Endothelial cell (in vitro differentiated cells): ENCODE measurements at places on chromosomes 12 and 14.

DNA sequence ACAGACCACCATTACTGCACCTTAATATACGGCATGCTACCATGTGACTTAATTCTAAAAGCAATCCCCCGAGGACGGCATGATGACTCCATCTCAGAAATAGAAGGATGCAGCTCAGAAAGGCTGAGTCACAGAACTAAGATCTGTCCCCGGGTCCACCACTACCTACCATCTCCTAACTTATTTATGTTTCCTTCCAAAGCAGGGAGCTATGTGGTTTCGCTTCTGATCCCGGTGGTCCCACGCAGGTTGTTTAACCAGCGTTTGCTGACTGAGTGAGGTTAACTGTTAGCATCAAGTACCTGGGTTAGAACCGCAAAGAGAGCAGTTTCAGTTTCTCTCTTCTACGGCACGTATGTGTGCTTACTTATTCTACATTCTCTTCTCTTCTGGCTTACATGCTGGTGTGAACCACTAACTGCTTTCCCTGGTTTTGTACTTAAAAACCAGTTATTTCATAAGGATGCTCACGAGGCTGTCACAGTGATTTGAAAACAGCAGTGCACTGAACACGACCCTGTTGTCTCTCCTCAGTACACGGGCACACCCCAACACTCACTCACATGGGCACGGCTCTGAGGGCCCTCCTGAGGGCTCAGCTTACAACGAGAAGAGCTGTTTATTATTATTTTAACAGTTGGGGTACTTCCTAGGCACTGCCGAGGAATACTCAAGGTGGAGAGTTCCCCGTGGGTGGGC, 66.7 kb downstream of the CCDC88C start:
- no peak for DNase-seq

DNA sequence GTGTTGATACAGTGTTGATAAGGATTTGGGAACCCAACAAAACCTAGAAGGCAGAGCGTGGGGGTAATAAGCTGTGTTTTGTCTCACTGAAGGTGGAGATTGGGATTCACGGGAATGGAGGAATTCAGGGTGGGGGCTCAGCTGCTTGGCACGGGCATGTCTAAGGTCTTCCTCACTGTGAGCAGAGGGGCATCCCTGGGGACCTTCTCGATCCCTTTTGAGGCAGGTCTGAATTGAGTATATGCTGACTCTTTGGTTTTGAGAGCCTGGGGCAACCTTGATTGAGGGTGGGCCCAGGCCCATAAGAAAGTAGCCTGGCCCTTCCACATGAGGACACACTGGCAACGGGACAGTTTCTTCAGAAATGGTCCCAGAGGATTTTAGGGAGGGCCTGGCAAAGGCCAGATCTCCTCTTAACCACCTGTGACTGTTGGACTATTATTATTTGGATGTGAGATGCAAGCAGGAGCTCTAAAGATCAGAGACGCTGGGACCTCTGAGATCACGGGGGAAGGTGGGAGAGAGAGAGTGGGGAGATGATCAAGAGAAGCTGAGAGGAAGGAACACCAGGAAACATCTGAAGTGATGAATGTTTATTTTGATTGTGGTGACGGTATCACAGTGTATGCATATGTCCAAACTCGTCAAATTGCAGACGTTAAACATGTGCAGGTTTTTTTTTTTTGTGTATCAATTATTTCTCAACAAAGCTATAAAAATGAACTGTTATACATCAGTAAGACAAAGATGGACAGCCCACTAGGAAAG, 48.4 kb downstream of the SMIM41 start:
- no peak for DNase-seq

DNA sequence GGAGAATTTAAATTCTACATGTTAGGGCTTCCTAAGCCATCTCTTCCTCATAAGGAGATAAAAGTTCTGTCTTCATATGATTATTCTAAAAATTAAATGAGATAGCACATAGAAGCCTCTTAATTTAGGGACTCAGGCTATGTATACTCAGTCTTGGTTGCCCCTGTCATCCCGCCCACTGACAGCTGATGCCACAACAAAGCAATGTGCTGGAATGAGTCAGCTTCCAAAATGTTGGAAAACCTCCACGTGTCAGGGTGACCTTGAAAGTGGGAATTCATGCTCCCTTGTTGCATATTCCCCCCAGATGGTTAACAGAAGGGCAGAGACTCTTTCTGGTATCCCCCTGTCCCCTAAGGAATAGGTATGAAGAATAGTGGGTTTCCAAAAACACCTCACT, 238.0 kb upstream of the DDHD1 start:
- DNase-seq, result no peak

GRCh38 chr12:84950971-84951546, 38.5 kb upstream of the SLC6A15 start:
- DNase-seq, result no peak

DNA sequence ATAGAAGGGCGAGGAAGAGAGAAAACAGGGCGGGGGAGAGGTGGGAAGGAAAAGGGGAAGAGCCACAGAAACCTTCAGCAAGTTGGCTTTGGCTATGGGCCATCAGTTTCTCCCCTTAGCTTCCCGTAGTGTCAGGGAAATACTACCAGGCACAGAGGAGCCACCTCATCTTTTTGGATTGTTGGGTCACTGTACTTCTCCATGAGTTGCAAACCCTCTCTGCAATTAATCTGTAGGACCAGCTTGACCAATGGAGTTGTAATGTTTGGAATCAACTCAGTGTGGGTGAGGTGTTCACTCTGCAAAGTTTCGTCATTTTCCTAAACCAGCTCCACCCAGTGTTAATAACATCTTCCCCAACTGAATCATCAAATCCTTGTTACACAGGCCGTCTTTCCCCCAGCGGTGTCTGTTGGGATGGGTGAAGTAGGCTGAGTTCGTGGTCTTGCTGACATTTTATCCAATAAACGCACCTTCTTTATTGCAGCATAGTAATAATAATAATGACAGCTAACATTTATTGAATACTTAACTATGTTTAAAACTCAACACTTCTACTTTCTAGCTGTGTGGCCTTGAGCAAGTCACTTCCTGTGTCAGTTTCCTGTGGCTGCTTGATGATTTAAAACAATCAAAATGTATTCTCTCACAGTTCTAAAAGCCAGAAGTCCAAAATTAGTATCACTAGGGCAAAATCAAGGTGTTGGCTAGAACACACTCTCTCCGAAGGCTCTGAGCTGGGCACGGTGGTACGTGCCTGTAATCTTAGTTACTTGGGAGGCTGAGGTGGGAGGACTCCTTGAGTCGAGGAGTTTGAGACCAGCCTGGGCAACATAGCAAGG, 8.1 kb upstream of the GLTP start:
- DNase-seq, result no peak

DNA sequence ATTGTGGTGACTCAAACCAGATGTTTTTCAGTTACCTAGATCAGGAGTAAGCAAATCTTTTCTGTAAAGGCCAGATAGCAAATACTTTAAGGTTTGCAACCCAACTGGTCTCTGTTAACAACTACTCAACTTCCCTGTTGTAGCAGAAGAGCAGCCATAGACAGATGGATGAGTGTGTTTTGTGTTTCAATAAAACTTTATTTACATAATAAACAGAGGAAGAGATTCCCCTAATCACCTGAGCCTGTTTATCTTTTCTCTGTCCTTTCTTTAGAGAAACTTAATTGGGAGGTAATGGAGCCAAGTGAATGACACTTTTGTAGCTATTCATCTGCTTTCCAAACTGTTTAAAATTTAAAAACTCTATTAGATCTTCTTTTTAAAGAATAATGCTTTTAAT, 365.1 kb downstream of the IPO8 start:
- DNase-seq, result no peak

GRCh38 chr14:75175677-75176141, 703 bp downstream of the TMED10 start:
- DNase-seq, result no peak

GRCh38 chr12:42056130-42056529, 88.5 kb downstream of the GXYLT1 start:
- DNase-seq, result no peak

DNA sequence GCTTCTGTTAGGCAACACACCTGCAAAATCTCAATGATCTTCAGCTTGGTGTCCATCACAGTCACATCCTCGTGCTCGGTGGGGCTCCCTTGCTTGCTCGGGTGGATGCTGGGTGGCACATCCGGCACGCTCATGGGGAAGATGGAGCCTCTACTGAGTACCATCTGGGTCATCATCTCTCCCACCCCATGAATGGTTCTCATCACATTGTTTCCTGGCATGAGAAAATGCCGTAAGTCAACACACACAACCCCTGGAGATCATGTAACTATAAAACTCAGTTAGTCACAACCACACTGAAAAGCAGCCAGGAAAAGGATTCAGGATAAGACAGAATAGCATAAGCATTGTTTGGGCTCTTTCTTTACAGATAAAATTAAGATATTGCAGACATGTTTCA, 201.1 kb downstream of the ITPR2 start:
- DNase-seq, result no peak

GRCh38 chr12:97140355-97140754, 233.3 kb downstream of the NEDD1 start:
- no peak for DNase-seq

- no peak for DNase-seq
Measured at GRCh38 chr12:116408489-116409250, 131.2 kb upstream of the MED13L start.

DNA sequence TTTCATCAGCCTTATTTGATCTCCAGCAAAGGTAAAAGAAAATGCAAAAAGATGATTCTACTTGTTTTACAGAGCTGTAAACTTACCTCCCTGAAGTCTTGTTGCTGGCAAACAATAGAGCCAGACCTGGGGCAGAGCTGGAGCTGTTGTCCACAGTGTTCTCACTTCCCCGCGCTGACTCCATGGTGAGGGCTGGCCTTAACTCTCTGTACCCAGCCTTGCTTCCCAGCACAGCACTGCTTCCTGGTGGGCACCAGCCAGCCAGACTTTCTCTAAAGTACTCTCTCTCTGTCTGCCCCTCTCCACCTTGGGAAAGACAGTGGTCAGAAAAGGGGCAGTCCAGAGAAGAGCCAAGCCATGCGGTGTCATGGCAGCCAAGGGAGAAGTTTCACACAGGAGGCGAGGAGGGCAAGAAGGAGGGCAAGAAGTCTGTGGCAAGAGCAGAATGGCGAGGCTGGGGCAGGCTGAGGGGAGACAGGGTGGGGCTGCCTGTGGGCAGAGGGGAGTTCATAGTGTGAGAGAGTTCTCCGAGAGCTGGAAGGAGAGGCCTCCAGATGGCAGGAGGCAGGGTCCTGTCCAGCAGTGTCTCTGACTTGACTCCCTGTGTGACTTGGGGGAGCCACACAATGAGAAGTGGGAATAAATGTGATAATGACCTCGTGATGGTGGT, 9.3 kb downstream of the EVL start:
- DNase-seq, result no peak

- DNase-seq, result no peak
Measured at GRCh38 chr14:63006531-63006930, 38.7 kb downstream of the KCNH5 start.
